ENCODE measurements at places on chromosomes 7 and 10. TPM values are rescaled to one million over a fixed set of nuclear protein-coding genes. Genes with fewer than 3 reads are reported as not detected.

- H3K27ac ChIP-seq = no peak overlapping the region
- H3K36me3 ChIP-seq = no peaks in the 10 kb centered on the region
- peaks cover 5% of the 10 kb centered on the region for H3K27me3 ChIP-seq
- H3K4me1 ChIP-seq = no peaks in the 10 kb centered on the region
Measured at GRCh38 chr7:118878336-118878735, 653.8 kb downstream of the ANKRD7 start.

- H3K4me3 ChIP-seq = no peak overlapping the region
- DNase-seq = no peak
- no peaks in the 10 kb centered on the region for H3K27me3 ChIP-seq
- peaks cover 28% of the 10 kb centered on the region for H3K4me1 ChIP-seq
- no peaks in the 10 kb centered on the region for H3K36me3 ChIP-seq
Measured at GRCh38 chr10:62270020-62270419, 1.4 kb upstream of the RTKN2 start.

GRCh38 chr7:106471686-106472440, 187.1 kb upstream of the NAMPT start:
- no peaks in the 10 kb centered on the region for H3K36me3 ChIP-seq
- H3K4me1 ChIP-seq = peaks cover 13% of the 10 kb centered on the region
- no peak overlapping the region for H3K27ac ChIP-seq
- H3K4me3 ChIP-seq = no peak overlapping the region
- H3K27me3 ChIP-seq = peaks cover 9% of the 10 kb centered on the region
- DNase-seq = no peak

Gene CADPS2
- total RNA-seq = 0.32 TPM

GRCh38 chr7:159141167-159141566, 3.5 kb downstream of the VIPR2 start:
- peaks cover 68% of the 10 kb centered on the region for H3K27me3 ChIP-seq
- no peak overlapping the region for H3K27ac ChIP-seq
- no peak for DNase-seq
- H3K4me3 ChIP-seq = no peak overlapping the region

Gene WIPF3
- total RNA-seq = 0.51 TPM

DNA sequence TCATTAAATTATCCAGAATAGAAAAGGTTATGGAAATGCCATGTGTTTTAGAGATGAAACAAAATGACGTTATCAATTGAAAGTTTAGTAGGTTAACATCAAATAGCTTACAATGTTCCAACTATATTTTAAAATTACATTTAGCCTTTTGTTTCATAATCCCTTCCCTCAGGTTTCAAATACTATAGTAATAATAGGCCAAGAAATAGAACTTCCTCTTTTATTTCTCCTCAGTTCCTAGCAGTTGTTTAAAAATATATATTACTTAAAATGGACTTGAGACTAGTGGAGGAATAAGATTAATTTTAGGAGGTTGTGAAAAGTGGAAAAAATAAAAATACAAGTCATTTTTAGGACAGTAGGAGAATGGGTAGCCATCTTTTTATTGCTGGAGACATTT, 16.4 kb upstream of the PDSS1 start:
- H3K4me3 ChIP-seq = no peak overlapping the region
- DNase-seq = no peak
- H3K27ac ChIP-seq = no peak overlapping the region
- peaks cover 6% of the 10 kb centered on the region for H3K4me1 ChIP-seq

- peaks cover 4% of the 10 kb centered on the region for H3K4me1 ChIP-seq
- H3K4me3 ChIP-seq = no peak overlapping the region
- no peak for DNase-seq
- peaks cover 2% of the 10 kb centered on the region for H3K27me3 ChIP-seq
- H3K27ac ChIP-seq = no peak overlapping the region
Measured at GRCh38 chr7:151715666-151716315, 161.1 kb downstream of the PRKAG2 start.

DNA sequence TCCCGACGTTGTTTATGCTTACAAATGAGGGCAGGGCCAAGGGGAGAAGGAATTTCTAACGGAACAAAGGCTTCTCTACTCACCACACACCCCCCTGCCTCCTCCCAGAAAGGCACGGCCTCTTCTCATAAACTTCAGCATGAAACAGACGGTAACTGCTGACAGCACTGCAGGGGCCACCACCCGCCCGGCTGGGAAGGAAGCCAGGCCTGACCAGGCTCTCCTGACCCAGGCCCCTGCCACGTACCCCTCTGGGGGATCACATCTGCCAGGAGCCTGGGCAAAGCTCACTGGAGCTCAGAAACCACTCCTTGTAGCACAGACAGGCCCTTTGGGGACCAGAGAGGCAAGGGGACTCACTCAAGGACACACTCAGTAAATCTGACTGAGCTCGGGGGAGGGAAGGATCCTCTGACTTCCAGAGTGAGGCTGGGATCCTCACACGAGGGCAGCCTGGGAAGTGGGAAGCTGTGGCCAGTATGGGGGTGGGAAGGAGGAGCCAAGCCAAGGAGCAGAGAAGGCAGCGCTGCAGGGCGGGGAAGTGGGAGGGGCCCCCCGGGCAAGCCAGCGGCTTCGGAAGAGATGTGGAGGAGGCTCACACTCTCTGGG, 46.1 kb downstream of the ZCCHC24 start:
- no peak for DNase-seq
- peaks cover 3% of the 10 kb centered on the region for H3K36me3 ChIP-seq
- peak overlapping the region; percentile 41 for H3K4me3 ChIP-seq
- H3K4me1 ChIP-seq = peaks cover 76% of the 10 kb centered on the region

Gene SFXN3
- 92.4 TPM for total RNA-seq

DNA sequence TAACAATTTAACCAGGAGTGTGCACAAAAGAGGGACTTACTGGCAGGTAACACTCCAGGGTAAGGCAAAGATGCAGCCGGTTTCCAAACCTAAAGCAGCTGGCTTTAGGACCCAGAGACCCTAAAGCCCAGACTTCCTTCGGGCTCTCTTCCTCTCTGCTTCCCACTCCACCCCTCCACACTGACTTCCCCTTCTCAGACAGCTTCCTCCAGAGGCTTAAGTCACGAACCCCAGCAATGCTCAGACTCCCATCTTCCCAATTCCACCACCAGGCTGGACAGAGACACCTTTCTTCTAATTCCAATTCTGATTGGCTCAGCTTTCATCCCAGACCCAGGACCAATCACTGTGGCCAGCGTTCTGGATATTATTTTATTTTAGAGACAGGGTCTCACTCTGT, 24.8 kb downstream of the STYXL1 start:
- DNase-seq = no peak
- H3K27me3 ChIP-seq = no peaks in the 10 kb centered on the region
- no peak overlapping the region for H3K27ac ChIP-seq
- peaks cover 11% of the 10 kb centered on the region for H3K36me3 ChIP-seq
- H3K4me3 ChIP-seq = no peak overlapping the region

- no peak overlapping the region for H3K27ac ChIP-seq
- no peak overlapping the region for H3K4me3 ChIP-seq
- H3K27me3 ChIP-seq = peaks cover 9% of the 10 kb centered on the region
- H3K36me3 ChIP-seq = no peaks in the 10 kb centered on the region
Measured at GRCh38 chr10:89837165-89838043, 136.0 kb downstream of the KIF20B start.

DNA sequence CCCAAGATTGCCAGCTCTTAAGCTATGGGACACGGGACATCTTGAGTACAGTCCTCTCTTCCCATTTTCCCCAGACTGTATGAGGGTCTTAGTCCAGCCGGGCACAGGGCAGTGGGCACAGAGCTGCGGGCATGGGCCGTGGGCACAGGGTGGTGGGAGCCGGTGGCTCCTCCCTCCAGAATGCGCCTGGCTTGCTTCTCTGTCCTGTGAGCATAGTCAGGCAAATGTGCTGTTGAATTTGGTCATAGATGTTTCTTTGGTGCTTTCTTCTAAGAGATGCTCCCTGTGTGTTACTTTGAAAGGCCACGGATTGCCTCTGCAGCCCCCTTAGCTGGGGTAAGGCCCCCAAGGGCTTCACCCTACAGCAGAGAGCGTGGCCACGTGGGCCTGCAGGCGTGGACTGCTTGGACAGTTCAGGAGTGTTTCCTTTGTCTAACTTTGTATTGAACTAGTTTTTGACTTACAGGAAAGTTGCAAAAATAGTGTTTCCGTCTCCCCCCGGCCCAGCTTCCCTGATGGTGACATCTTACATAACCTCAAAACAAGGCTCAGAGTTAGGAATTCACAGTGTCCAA, 24.7 kb downstream of the LRRC27 start:
- peaks cover 4% of the 10 kb centered on the region for H3K36me3 ChIP-seq
- no peaks in the 10 kb centered on the region for H3K4me1 ChIP-seq
- H3K27me3 ChIP-seq = no peaks in the 10 kb centered on the region
- H3K4me3 ChIP-seq = no peak overlapping the region

Gene PSAP
- total RNA-seq = 970 TPM

Gene PTPRN2
- 0.36 TPM for total RNA-seq

DNA sequence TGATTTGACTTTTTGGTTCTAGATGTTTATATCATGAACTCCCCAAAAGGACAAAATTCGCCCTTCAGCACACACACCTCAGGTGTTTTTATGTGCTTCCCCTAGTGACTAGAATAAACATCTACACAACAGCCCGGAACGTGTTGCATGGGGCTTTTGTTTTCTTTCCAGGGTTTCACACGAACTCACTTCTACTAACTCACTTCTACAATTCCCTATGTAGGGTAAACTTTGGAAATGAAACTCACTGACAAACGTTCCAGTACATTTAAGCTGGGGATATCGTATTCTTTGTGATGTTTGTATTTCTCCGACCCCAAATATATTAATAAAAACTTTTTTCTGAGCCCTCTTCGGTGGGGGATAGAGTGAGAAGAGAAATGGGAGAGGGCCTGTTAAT, 1.4 kb downstream of the TRA2A start:
- H3K27ac ChIP-seq = peak overlapping the region; percentile 100
- H3K27me3 ChIP-seq = no peaks in the 10 kb centered on the region
- H3K4me3 ChIP-seq = peak overlapping the region; percentile 100

- H3K27me3 ChIP-seq = peaks cover 3% of the 10 kb centered on the region
- no peak overlapping the region for H3K4me3 ChIP-seq
- H3K4me1 ChIP-seq = no peaks in the 10 kb centered on the region
- no peak for DNase-seq
Measured at GRCh38 chr10:63977329-63977923, 456.2 kb downstream of the REEP3 start.

Gene BMPER
- total RNA-seq = 0.63 TPM

DNA sequence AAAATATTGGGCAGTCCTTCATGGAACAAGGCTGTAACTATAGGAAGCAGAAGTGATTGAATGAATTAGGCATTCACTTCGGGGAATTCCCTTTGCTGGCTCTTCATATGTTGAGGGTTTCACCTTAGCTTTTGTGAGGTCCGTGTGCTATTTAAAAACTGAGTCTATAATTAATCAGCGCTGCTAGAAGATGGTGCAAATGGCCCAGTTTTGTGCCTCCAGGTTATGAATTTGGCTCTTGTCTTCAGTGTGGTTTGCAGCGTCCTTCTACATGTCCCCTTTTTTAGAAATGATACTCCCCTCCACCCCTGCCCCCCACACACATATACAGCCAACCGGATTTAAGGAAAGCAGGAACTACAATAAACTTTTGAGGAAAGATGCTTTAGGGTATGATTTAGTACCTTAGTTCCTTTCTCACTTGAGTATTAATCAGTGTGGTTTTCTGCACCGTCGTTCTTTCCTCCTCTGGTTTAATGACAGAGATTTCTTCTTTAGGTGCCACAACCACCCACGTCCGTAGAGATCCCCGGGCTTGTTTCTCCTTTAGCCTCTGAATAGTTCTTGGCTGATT, 110.6 kb upstream of the SAMD8 start:
- no peak for DNase-seq
- no peak overlapping the region for H3K4me3 ChIP-seq
- H3K27me3 ChIP-seq = no peaks in the 10 kb centered on the region
- peaks cover 8% of the 10 kb centered on the region for H3K4me1 ChIP-seq

DNA sequence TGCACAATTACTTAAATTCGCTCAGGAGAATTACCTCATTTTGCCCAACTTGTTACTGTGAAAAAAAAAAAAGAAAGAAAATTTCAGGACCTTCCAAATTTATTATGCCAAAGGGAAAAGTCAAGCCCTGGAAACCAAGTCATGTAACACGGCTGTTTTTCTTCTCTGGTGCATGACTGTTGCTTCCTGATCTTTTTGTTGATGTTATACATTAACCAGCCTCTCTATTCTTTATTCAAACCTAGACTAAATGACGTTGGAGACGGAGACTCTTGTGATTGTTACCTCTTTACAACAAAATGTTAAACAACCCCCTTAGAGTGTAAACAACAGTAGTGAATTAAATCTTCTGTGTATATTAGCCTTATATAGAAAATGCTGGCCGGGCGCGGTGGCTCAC, 16.1 kb upstream of the ZC3HAV1 start:
- H3K4me3 ChIP-seq = no peak overlapping the region
- no peak overlapping the region for H3K27ac ChIP-seq
- no peaks in the 10 kb centered on the region for H3K4me1 ChIP-seq

Data from chondrocyte (in vitro differentiated cells).